Germinal center (tissue), 1 donor: ENCODE measurements at places on chromosomes 5 and 9.

DNA sequence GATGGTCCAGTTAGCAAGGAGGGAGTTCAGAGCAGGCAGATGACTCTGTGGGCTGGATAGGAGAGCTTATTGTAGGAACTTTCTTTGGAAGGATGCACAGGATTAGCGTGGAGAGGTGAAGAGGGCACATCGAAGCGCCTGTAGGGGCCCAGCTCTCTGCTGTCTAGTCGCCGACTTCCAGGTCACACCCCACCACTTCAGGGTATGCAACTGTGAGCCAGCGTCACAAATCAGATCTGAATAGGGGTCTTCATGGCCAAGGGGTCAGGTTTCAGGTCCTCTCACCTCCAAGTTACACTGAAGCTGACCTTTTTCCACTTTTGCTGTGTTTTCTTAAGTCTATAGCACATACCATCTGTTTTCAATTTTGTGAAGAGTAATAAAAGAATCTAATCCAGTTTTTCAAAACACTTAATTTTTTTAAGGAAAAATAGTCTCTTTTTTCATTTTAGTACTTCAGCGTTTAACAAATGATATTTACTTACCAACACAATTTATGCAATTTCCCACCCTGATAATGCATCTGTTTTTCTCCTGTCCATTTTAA lies 364.2 kb upstream of the CLINT1 start:
- no peak for DNase-seq

DNA sequence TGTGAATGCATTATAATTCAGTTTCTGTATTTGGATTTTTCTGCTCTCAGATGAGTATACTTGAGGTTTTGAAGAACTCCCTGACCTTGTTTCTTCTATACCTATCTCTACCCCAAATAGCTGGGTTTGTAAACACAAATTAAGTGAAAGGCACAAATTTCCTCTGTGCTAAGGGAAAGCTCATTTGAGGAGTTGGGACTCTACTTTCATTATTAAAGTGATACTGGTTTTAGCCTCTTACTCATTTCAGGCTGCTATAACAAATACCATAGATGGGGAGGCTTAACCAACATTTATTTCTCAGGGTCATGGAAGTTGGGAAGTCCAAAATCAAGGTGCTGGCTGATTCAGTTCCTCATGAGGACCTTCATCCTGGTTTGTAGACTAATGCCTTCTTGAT lies 97.2 kb upstream of the ANKH start:
- DNase-seq: no peak

- DNase-seq: no peak
These were observed 12.6 kb downstream of the ERGIC1 start for GRCh38 chr5:172846677-172847076.

GRCh38 chr9:88766778-88767503 lies 224.3 kb upstream of the S1PR3 start:
- DNase-seq: no peak
